Activated CD4-positive, alpha-beta T cell treated with anti-CD3 and anti-CD28 coated beads, Interleukin-2, amount 50 U/mL, for 16 hours (primary cell): ENCODE measurements at places on chromosomes 16 and 17.

GRCh38 chr17:1860978-1861377 lies 31.2 kb downstream of the RPA1 start:
- DNase-seq: no peak

GRCh38 chr17:58679263-58680037 lies 12.4 kb downstream of the TEX14 start:
- DNase-seq: peak; percentile 33

DNA sequence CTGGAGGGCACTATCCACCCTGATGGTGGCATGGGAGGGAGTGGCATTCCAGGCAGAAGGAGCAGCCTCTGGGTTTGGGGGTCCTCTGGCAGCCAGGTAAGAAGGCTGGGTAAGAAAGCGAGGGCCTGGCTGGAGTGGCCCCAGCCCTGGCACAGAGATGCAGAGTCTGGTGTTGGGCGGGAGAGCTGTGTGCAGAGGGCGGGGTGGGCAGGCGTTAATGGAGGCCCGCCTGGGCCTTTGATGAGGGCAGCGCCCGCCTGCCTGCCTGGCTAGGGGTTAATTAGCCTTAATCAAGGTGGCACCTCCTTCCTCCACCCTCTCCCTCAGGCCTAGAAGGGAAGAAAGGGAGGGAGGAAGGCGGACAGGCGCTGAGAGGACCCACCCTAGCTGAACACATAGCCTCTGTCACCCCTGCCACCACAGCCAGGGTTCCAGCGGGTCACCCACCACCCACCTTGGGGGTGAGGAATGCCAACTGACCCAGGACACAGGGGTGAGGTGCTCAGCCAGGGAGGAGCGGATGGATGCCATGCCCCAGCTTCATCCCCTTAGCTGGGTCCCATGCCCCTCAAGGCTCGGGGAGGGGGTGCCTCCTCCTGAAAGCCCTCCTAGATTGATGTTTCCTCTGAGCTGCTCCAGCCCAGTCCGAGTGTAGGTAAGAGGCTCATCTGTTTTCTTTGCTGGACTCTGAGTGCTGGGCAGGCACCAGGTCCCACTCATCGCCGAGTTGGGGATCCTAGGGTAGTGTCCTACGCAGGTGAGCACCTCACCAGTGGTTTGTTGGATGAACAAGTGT lies 13.4 kb upstream of the FAM83G start:
- DNase-seq: no peak

- no peak for DNase-seq
Measured at GRCh38 chr17:28575126-28575795, 1.4 kb downstream of the ALDOC start.

- no peak for DNase-seq
Measured at GRCh38 chr16:84535408-84535807, 30.9 kb upstream of the MEAK7 start.

DNA sequence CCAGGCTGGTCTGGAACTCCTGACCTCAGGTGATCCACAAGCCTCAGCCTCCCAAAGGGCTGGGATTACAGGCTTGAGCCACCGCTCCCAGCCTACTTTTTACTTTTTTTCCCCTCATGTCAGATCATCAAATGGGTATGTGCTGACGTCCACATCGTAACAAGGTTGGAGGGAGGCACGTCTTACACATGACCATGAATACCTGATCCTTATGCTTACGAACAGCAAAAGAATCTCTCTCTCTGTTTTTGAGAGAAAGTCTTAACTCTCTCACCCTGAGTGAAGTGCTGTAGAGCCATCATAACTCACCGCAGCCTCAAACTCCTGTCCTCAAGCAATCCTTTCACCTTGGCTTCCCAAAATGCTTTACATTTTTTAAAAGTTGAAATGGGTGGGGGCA lies 29.5 kb upstream of the TMEM92 start:
- DNase-seq: no peak

GRCh38 chr17:7184647-7185046 lies 5.5 kb upstream of the ASGR1 start:
- no peak for DNase-seq

DNA sequence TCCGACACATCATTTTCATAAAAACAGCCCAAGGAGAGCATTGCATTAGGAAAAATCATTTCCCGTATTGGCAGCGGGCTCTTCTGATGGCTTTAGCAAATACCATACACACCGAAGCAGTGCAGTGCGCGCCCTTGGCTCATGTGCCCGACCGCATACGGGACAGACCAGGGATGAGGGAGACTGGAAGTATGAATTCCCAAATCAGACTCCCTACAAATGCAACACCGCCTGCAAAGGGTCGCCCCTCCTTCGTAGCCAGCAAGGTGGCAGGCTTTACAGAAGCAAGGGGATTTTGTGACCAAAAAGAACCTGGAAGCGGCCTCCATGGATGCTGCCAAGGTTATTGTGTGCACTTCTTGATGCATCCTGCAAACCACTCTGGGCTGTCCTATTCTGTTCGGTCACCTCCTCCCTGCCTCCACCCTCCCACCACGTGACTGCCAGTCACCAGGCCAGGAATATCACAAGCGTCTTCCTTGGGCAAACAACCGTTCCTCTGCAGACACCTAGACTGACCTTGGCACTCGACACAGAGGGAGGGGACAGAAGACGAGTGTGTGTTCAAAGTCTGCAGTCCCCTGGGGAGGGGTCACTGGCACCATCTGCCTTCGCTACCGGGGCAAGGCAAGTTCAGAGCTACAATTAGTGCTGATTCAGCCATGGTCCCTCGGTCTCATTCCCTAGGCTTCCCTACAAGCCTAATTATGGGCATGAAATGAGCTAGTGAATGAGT lies 460.4 kb downstream of the SLC39A11 start:
- DNase-seq: no peak

DNA sequence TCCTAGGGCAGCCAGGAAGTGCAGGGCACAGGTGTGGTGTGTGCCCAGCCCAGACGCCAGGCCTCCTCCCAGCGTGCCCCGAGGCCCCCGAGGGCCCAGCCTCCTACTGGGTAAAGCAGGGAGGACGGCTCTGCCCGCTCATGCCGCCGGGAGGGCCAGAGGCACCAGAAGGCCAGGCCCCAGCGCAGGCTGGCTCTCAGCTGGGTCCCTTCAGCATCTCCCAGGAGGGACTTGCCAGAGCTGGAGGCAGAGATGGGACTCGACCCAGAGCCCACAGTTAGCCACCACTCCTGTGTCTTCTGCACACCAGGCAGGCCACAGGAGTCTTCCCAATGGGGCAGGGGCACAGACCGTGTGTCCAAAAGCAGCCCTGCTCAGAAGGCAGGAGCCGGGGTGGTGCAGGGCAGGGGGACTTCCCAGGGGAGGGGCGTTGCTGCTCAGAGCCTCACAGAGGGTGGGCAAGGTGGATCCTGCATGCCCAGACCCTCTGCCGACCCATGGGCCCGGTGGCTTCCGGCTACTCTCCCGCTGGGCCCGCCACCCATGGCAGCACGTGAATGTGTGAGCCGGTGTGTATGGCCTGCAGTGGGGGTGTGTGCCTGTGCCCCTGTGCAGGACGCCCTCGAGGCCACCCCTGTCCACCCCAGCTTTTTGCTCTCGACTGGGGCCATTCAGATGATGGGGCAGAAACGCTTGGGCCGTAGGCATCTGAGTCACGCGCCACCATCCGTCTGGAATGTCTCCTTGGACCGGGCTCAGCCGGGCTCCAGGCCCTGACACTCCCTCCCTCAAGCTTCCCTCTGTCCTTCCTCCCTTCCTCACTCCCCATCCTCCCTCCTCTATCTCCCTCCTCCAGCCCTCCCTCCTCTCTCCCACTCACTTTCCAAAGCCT lies 5.7 kb upstream of the ZNF469 start:
- no peak for DNase-seq

- peak; percentile 42 for DNase-seq
Measured at GRCh38 chr17:21452377-21453143, 76.4 kb downstream of the KCNJ12 start.

DNA sequence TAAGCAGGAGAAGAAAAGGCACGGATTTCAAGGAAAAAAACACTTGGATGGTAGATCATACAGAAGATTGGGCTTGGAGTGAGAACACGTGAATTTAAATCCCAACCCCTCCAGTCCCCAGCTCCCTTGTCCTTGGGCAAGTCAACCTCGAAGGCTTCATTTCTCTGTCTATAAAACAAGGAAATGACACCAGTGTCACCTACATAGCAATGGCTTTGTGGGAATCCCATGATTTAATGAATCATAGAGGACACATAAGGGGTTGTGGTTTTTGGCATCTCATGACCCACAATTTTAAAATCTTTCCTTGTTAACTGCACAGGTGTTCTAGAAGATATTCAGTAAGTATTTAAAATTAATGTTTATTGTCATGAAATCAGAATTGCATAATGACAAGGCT lies 8.2 kb upstream of the CCL2 start:
- DNase-seq: no peak

DNA sequence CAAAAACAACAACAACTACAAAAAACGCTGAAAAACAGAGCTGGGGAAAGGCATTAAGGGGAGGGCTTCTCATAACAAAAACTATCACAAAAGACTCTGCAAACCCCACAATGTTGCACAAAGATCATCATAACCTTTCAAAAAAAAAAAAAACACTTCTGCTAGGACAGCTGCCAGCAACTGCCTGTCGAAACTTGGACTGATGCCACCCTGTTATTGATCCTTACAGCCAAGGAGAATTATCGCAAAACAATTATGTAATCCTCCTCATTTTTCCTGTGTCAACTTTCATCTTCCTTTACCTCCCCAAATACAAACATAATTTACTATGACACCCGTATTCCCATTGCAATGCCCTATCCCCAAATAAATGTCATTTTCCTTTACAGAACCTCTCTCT lies 9.3 kb downstream of the CCDC40 start:
- DNase-seq: no peak

GRCh38 chr16:68798398-68798797 lies 44.9 kb upstream of the TANGO6 start:
- no peak for DNase-seq

DNA sequence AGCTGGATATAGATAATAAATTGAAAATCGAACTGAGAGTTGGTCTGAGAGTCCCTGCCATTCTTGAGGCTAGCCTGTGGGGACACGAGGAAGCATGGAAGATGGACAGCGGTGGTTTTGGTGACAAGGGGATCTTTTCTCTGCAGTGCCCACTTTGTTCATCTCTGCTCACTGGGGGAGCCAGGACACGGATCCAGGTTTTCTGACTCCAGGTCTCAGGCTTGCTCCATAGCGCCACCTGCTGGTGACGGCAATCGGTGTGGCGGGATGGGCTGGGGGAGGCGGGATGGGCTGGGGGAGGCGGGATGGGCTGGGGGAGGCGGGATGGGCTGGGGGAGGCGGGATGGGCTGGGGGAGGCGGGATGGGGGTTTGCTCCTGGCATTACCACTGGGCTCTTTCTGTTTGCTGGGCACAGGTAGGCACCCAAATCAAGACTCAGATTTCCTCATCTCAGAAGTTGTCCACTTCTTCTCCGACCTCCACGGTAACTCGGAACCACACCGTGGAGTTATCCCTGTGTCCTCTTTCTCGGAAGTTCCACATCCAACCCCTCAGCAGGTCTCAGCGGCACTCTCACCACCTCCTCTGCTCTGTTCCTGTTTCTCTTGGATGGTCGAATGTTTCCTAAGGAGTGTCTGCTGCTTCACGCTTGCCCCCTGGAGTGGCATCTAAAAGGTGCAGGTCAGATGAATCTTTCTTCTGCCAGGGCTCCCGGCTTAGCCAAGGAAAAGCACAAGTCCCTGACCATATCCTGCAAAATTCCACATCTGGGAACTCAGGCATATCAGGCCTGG lies 142.4 kb downstream of the CYLD start:
- peak; percentile 29 for DNase-seq

GRCh38 chr16:66474750-66475199 lies 47.7 kb downstream of the BEAN1 start:
- DNase-seq: peak; percentile 67

- no peak for DNase-seq
Measured at GRCh38 chr16:1051446-1051845, 21.1 kb upstream of the SSTR5 start.

GRCh38 chr17:71914042-71914441 lies 206.8 kb upstream of the SOX9 start:
- no peak for DNase-seq

GRCh38 chr16:10806698-10807097 lies 11.9 kb downstream of the TVP23A start:
- no peak for DNase-seq

DNA sequence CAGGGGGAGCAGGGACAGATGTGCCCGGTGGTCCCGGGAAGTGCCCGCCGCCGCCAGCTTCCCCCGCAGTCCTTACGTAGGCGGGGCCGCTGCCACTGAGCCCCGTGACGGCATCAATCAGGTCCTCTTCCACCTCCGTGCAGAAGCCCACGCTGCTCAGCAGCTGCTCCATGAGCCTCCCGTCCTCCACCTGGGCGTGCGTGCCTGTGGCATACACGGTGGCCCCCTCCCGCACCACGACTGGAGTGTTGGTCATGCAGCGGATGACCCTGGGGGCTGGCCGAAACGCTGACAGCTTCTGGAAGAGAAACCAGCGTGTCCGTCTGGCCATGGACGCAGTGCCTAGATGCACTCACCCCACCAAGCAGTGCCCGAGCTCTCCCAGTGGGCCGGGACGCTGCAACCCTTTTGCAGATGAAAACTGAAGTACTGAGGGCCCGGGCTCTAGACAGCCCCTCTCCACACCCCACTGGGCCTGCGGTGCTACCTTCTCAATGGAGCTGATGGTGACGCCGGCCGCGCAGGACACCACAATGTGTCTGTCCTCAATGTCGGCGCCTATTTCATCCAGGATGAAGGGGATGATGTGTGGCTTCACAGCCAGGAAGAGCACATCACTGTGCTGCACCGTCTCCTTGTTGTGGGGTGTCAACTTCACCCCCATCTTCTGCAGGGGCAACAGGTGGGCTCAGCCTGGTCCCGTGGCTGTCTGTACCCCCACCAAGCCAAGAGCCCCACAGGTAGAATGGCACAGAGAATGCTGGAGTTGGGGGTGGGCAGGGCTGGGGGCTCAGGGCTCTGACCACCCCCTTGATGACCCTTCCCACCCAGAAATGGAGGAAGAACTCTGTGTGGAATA lies 2.0 kb downstream of the PYCR1 start:
- DNase-seq: no peak

GRCh38 chr17:31580316-31580705 lies 188.8 kb downstream of the RAB11FIP4 start:
- no peak for DNase-seq

GRCh38 chr17:4648741-4649140 lies 7.3 kb upstream of the ALOX15 start:
- DNase-seq: no peak

DNA sequence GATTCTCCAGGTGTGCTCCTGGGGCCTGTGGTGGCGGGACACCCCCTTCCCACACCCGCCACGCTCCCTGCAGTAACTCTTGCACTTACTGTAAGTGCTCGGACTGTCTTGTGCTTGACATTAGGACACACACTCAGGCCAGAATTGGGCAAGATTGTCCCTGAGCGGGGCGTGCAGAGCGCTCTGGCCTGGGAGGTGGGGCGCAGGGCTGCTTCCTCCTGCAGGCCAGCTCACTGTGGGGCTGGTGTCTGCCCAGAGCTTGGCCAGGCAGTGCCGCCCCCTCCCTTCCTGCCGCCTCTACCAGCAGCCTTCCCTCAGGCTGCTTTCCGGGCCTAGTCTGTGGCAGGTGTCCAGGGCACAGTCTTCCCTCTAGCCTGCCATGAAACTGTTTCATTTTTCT lies 6.1 kb upstream of the ATP6V0C start:
- DNase-seq: no peak

DNA sequence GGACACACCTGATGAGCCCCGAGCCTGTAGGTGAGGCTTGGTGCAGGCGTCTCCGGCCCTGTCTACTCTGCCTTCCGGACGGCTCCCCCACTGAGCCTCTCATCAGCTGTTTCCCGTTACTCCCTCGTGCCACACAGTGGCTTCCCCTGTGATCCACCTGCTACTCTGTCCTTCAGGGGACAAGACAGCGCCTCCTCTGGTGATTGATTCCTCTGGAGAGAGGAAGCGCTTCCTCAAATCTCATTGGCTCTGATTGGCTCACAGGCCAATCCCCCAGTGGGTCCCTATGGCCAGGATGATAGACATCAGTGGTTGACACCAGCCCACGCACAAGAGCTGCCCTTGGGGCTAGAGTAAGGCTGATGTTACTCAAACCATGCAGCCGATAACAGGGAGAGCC lies 24.0 kb downstream of the RNF213 start:
- no peak for DNase-seq
